ENCODE measurements at places on chromosomes 7 and 10. TPM values are rescaled to one million over a fixed set of nuclear protein-coding genes. Genes with fewer than 3 reads are reported as not detected.

ITPRID1 gene
- not detected for total RNA-seq

NPY4R2 gene
- not detected for total RNA-seq

OPN1SW gene
- total RNA-seq, result not detected

DNA sequence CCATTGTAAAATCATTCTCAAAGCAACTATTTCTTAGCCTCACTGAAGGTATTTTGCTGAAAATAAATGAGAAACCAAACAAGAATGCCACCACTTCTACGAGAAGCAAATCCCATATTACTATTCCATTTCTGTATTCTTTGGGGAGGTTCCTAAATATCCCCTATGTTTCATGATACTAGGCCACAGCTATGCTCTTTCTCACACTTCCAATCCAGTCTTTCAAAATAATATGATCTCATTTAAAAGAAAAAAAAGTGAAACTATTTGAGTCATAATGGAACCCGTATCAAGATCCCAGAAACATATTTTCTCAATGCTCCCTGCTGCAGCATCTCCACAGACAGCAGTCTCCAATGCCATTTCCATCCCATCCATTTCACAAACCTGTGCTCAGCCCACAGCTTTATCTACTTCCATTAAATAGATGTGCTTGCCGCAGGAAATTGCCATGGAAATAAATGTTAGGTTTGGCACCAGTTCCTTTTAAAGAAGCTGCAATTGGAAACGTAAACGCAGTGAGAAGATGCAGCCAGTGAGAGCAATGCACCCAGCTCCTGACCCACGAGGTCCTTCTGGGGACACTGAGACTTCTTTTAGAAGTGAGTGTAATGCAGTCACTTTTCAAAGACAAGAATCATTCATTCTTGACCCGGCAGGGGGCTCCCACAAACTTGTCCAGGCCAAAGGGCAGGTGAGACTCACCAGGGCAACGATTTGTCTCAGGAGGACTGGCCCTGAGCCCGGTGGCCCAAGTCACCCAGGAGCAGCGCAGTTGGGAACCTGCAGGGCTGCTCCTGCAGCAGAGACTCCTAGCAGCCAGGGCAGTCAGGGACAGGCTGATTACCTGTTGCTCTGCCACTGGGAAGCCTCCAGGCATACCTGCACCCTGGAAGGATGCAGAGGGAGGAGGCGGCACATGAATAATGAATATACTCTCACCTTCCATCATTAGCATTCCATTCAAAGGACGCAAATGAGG lies 99.6 kb downstream of the C10orf90 start:
- DNase-seq, result no peak

DNA sequence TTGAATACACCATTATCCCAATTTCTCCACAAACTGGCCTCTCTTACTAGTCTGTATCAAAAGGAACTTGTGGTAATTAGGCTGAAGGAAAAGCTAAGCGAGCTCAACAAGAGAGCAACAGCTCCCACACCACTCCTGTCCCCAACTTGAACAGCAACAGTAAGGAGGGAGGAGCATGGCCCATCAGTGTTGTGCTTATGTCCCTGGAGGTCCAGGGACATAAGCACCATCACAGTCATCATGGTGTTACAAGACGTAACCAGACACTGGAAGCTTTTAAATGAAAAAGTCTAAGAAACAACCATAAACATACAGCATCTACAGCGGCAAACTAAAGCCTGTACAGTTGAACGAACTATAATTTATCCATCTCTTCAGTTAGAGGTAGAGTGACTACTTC lies 989 bp downstream of the ERLIN1 start:
- peak; percentile 33 for DNase-seq
